ENCODE measurements at places on chromosomes 3 and 15.

GRCh38 chr15:76035593-76035992, 23.4 kb upstream of the NRG4 start:
- DNase-seq = no peak

GRCh38 chr15:33099739-33100138, 94.8 kb downstream of the FMN1 start:
- no peak for DNase-seq

DNA sequence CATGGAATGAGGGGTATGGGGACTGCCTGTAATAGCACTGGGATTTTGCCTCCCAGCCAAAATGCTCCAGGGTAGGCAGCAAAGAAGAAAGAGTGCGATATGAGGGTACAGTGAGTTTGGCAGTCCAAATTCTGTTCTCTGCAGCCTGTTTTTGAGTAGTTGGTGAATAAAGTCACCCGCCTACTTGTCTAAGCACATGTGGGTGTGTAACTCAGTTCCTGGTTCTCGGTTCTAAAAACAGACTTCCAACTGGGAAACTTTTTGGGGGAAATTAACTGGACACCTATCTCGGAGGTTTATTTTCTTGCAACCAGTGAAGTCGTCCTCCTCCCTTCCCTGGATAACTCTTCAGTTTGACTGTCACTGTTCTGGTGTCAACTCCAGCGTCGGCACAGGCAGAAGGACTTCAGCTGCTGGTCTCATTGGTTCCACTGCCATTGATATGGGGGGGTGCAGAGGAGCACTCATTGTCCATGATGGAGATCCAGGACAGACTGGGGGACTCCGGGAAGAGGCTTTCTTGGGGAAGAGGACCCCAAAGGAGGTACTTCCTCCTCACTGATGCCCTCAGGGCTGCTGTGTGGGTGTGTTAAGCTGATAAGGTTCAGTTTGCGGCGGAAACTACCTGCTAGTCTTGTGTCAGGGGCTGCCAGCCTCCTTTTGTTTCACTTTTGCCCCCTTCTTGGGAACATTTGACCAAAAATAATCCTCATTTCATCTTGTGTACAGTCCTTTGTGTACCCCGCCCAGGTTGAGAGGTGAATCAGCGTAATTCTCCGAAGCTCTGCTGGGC, 13.2 kb downstream of the GHRL start:
- DNase-seq = no peak

GRCh38 chr3:141218162-141218835, 13.3 kb upstream of the PXYLP1 start:
- no peak for DNase-seq

DNA sequence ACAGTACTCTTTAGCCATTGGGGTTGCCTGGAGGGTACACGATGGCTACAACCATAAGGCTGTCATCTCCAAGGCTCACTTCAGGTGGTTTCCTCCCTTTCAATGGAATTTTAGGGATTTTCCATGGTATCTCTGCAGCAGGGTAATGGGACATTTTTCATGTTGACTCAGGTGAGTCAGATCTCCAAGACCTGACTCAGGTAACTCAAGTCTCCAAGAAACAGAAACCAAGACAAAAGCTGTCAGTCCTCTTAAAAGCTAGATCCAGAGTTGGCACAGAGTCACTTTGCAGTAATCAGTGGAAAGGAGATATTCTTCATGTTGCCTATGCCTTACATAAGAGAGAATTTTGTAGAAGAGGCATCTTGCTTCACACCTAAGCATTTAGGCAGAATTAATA, 375.8 kb upstream of the ARPP21 start:
- no peak for DNase-seq

DNA sequence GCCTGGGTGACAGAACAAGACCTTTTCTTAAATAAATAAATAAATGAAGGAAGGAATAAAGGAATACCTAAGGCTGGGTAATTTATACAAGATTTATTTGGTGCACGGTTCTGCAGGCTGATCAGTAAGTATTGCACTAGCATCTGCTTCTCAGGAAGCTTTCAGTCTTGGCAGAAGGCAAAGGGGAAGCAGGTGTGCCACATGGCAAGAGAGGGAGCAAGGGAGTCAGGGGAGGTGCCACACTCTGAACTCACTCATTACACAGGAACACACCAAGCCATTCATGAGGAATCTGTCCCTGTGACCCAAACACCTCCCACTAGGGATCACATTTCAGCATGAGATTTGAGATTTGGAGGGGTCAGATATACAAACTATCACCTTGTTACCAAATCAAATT, 56.4 kb downstream of the PRKCI start:
- no peak for DNase-seq

GRCh38 chr3:101182734-101183133, 137.6 kb downstream of the IMPG2 start:
- DNase-seq = no peak

DNA sequence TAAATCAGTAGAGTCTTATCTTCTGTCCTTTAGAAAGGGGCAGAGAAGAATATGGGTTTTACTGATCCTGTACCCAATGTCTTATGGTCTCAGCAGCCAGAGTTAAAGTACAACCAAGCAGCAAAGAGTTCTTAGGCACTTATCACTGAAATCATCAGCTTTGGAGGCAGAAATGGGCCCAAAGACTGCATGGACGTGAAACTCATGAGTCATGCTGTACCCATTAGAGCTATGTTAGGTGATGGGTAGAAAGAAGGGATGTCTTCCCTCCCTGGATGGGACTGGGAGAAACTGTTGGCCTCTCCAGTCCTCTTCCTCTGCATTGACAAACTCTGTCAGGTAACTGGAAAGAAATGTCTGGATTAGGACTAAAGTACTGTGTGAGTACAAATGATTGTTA, 63.4 kb downstream of the EOMES start:
- DNase-seq = no peak

DNA sequence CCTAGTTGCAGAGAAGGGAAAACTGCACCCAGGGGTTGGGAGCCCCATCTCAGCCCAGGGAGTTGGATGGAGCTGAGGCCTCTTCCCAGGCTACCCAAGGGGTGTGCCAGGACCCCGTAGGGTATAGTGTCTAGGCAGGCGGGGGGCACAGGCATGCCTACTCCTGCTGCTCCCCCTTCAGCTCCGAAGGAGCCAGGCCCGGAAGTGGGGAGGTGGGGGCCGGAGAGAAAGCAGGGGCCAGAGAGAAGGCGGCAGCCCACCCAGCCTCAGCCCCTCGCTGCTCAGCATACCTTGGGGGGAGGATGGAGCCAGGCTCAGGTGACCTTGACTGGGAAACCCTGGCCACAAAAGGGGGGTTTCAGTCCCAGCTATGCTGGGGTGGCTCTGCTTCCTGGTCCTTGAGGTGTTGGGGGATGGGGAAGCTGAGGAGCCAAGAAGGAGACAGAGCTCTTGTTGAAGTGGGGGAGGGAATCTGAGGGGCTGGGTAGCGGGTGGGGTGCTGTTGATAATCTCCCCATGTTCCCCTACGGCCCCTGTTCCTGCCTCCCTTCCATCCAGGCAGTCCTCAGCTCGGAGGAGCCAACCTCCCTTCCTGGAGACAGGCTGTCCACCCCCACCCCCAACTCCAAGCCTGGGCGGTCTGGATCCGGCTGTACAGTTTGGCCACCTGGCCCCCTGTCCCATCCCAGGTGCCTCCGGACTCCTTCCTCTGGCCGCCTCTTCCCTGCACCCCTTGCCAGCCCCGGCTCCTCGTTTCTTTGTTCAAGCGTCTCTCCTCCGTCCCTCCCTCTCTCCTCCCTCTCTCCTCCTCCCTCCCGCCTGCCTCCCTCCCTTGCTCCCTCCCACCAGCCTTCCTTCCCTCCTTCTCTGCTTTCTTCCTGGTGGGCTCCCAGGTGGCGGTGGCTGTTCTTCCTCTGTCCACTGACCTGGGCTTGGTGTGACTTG, 1.7 kb downstream of the SEMA3F start:
- no peak for DNase-seq

GRCh38 chr3:101102678-101103296, 109.6 kb upstream of the ABI3BP start:
- DNase-seq = no peak

- no peak for DNase-seq
Observed at GRCh38 chr3:5210926-5211325, 23.4 kb downstream of the EDEM1 start.

DNA sequence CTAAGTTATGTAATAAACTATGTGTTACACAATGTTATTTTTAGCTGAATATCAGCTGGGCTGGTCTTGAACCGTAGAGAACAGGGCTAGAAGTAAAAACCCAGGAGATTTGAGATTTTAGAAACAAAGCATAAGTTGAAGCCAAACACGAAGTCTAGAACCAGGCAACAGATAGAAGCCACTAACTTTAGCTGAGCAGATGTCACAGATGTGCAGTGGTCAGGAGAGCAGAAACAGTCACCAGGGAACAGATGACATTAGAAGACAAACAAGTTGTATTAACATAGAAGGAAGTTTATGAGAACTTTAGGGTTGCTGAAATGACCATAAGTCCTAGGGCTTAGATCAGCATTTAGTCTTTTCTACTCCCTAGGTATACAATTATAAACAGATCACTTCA, 731.0 kb downstream of the ZNF385D start:
- no peak for DNase-seq

DNA sequence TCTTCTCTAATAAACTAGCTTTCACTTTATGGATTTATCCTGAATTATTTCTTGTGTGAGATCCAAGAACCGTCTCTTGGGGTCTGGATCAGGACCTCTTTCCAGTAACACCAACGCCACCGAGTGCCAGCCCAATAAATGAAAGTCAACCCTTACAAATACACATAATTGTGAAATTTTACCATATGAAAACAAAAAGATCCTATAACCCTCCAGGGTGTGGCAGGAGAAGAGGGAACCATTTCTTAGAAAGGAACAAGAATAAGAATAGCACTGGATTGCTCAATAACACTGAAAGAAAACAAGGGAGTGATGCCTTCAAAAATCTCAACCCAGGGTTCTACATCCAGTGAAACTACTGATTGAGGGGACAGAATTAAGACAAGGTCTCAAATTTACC, 51.6 kb upstream of the ACKR4 start:
- DNase-seq = no peak

GRCh38 chr15:42368096-42368495, 8.8 kb downstream of the CAPN3 start:
- no peak for DNase-seq

DNA sequence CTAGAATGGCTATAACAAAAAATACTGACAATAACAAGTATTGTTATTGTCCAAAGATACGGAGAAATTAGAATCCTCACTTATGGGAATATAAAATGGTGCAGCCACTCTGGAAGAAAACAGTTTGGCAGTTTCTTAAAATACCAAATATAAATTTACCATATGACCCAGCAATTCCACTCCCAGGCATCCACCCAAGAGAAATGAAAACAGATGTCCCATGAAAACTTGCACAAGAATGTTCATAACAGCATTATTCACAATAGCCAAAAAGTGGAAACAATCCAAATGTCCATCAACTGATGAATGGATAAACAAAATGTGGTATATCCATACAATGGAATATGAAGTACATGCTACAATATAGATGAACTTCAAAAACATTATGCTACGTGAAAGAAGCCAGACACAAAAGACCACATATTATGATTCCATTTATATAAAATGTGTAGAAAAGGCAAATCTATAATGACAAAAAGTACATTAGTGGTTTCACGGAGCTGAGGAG, 9.4 kb downstream of the AAGAB start:
- no peak for DNase-seq

All from substantia nigra (tissue), 51 donors.